ENCODE measurements at places on chromosomes 6 and 20.

DNA sequence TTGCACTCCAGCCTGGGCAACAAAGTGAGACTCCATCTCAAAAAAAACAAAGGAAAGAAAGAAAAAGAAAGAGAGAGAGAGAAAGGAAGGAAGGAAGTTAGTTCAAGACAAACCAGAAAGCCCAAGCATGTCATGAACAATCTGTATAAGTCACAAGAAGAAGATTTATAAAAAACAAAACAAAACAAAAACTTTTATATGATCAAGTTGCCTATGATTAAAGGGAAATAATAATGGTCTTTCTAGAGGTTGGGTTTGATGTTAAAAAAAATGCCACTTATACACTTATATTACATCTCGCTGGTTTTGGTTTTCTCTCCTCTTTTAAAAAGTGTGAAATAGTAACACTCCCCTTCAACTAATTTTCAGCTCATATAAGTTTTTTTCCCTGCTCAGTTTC, 146.2 kb upstream of the CARMIL1 start:
- H3K27me3 ChIP-seq, result no peaks in the 10 kb centered on the region
- H3K4me3 ChIP-seq, result no peak overlapping the region
- peaks cover 4% of the 10 kb centered on the region for H3K4me1 ChIP-seq
- H3K27ac ChIP-seq, result no peak overlapping the region
- DNase-seq, result no peak
- H3K36me3 ChIP-seq, result no peaks in the 10 kb centered on the region

DNA sequence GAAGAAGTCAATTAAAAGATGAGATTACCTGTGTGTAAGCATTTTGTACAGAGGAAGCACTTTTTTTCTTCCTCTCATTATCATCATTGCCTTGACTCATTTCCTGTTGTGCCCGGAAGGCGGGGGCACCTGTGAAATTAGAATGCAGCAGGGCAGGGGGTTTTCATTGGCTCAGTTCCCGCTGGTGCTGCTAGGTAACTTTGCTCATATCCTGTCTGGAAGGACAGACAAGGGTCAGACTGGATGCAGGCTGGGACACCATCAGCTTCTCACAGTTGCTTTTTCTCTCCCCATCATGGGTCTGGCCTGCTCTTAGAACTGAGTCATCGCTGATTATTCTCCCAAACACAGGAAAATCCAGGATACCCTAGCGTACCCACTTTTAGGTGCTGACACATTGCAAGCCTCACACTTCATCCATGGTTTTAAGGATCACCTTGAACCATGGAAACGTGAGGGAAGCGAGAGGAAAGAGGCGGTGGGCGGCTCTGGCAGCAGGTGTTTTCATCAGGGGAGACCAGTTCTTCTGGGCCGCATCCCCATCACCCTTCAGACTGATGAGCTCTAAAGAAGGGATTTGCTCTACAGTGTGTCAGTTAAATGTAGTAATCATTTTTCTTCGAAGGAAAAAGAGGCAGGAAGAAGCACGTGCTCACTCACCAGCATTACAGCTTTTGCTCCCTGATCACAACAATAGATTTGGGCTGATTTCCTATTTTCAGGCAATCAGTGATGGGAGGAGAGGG, 195.7 kb upstream of the SASH1 start:
- H3K4me3 ChIP-seq, result no peak overlapping the region
- DNase-seq, result no peak
- no peaks in the 10 kb centered on the region for H3K36me3 ChIP-seq
- no peaks in the 10 kb centered on the region for H3K4me1 ChIP-seq
- no peak overlapping the region for H3K27ac ChIP-seq

- no peaks in the 10 kb centered on the region for H3K27me3 ChIP-seq
- no peaks in the 10 kb centered on the region for H3K36me3 ChIP-seq
- no peak overlapping the region for H3K4me3 ChIP-seq
- H3K4me1 ChIP-seq, result peaks cover 13% of the 10 kb centered on the region
- no peak overlapping the region for H3K27ac ChIP-seq
Observed at GRCh38 chr6:140181876-140182275, 807.4 kb upstream of the CITED2 start.

GRCh38 chr6:47241742-47242482, 67.8 kb downstream of the TNFRSF21 start:
- no peaks in the 10 kb centered on the region for H3K4me1 ChIP-seq
- H3K36me3 ChIP-seq, result no peaks in the 10 kb centered on the region
- DNase-seq, result peak; percentile 39
- no peaks in the 10 kb centered on the region for H3K27me3 ChIP-seq
- H3K27ac ChIP-seq, result no peak overlapping the region

DNA sequence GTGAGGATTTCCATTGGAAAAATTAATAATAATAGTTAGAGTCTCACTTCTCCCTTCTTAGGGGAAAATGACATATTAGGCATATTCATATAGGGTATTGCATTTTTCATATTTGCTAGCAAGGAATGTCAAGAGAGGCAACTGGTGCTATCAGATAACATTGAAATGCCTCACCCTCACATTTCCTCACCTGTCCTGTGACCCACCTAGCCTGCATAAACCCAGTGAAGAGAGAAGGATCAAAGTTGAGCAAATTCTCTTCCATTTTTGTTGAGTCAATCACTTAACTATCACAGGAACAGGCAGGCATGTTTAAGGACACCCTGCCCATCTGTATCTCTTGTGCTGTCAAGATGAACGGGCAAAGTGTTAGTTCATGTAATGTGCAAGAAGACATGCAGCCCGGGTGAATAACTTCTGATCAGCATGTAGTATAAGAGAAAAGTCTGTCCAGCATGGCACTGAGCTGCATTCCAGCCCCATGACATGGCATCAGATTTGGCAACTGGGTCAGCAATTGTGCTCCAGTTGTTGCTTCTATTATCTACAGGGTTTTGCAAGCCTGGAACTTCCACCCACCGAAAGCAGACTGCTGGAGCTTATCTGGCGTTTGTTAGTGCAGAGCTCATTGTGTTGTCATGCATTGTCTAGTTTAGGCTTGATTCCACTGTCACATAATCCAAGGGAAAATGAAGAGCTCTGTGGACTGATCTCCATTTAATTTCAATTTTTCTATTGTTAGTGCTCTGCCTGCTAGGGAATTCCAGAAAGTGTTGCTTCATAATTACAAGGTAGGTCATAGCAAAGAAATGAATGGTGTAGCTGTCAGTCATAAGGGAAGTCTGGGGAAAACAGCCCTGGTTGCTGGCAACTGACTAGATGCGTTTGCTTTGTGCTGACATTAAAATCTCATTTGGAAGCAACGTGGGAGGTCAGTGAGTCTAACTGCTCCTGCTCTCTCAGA, 138.4 kb upstream of the TNFAIP3 start:
- H3K27ac ChIP-seq, result no peak overlapping the region
- no peak overlapping the region for H3K4me3 ChIP-seq

- no peaks in the 10 kb centered on the region for H3K36me3 ChIP-seq
- no peaks in the 10 kb centered on the region for H3K4me1 ChIP-seq
- peaks cover 4% of the 10 kb centered on the region for H3K27me3 ChIP-seq
- H3K27ac ChIP-seq, result no peak overlapping the region
Observed at GRCh38 chr20:48584391-48585060, 243.3 kb downstream of the PREX1 start.

- no peaks in the 10 kb centered on the region for H3K27me3 ChIP-seq
- no peak overlapping the region for H3K4me3 ChIP-seq
- H3K4me1 ChIP-seq, result no peaks in the 10 kb centered on the region
Observed at GRCh38 chr20:63611646-63612045, 15.3 kb downstream of the GMEB2 start.

DNA sequence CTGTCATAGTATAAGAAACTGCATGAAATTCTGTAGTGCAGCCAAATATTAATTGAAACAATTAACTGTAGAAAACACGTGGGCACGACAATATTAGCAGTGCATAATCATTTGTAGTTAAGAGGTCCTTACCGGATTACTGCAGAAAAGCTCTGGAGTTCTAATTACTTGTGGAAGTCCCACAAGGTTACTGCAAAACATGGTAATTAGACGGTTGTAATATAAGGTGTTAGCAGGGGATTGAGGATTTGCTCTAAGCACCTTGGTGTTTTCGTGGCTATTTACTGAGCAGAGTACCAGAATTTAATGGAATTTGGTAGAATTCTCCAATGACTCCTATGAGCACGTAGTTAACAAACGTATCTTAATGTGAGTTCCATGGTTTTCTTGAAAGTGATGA, 473.6 kb upstream of the AGPAT4 start:
- no peaks in the 10 kb centered on the region for H3K27me3 ChIP-seq
- no peak overlapping the region for H3K27ac ChIP-seq
- H3K36me3 ChIP-seq, result no peaks in the 10 kb centered on the region

- no peaks in the 10 kb centered on the region for H3K36me3 ChIP-seq
- no peak overlapping the region for H3K4me3 ChIP-seq
- H3K4me1 ChIP-seq, result peaks cover 2% of the 10 kb centered on the region
- DNase-seq, result peak; percentile 96
- no peaks in the 10 kb centered on the region for H3K27me3 ChIP-seq
Observed at GRCh38 chr6:139973669-139974344, 599.4 kb upstream of the CITED2 start.

DNA sequence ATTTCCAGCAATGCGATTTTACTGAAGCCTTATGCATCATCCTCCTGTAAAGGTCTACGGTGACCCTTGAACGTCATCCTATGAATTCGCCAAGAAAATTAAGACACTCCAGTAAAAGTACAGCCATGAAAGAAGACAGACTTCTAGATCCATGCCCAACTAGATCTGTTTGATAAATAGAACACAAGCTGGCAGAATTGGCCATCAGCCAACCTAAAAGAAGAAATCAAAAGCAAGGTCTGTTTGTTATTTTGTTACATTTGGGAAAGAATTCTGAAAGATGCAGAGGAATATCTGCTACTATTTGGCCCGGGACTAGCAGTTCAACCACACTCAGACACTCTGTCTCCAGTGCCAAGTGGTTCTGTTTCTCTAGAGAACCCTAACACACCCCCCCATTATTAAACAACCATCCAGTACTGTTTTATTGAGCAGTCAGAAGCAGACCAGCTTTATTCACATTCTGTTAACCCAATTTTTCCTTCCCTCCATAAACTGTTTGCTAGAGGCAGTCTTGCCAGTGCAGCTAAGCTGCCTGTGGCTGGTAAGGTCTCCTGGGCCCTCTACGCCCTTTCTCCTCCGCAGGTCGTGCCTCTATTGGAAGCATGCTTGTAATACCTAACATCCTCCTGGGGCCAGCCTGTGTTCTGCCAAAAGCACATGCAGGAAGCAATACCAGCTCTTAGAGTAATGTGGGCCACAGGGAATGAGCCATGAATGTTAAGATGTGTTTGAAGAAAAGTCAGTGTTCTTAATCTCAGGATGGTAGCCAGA, 30.7 kb downstream of the LY86 start:
- H3K36me3 ChIP-seq, result no peaks in the 10 kb centered on the region
- no peak overlapping the region for H3K4me3 ChIP-seq
- no peak for DNase-seq

DNA sequence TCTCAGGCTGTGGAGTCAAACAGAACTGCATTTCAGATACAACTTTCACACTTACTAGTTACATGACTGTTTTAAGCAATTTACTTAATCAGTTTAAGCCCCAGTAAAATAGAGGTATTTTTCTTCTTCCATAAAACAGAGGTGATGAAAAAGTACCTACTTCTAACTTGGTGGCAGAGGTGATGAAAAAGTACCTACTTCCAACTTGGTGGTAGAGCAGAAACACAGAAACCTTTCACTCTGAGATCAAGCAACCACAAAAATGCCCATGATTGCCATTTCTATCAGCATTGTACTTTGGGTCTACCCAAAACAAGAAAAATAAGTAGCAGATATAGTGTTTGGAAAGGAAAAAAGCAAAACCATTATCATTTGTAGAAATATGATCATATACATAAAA, 148.7 kb downstream of the OPRM1 start:
- no peaks in the 10 kb centered on the region for H3K4me1 ChIP-seq
- no peaks in the 10 kb centered on the region for H3K27me3 ChIP-seq
- H3K36me3 ChIP-seq, result no peaks in the 10 kb centered on the region
- DNase-seq, result no peak
- H3K27ac ChIP-seq, result no peak overlapping the region
- no peak overlapping the region for H3K4me3 ChIP-seq

- H3K4me3 ChIP-seq, result peak within 1 kb of the TSS; percentile 32
- no peak for DNase-seq
- no peak within 1 kb of the TSS for H3K27ac ChIP-seq
Observed at GRCh38 chr6:110357664-110358552, at the start of gene METTL24. Gene METTL24 (minus strand): TSS chr6:110358349. CDS start chr6:110358272, 77 bp downstream.

GRCh38 chr6:96898241-96898851, 655 bp upstream of the NDUFAF4 start:
- H3K27ac ChIP-seq, result peak overlapping the region; percentile 67
- no peaks in the 10 kb centered on the region for H3K27me3 ChIP-seq
- H3K4me3 ChIP-seq, result peak overlapping the region; percentile 78
- no peaks in the 10 kb centered on the region for H3K4me1 ChIP-seq

- H3K4me3 ChIP-seq, result no peak overlapping the region
- peak; percentile 44 for DNase-seq
- no peak overlapping the region for H3K27ac ChIP-seq
- no peaks in the 10 kb centered on the region for H3K4me1 ChIP-seq
- H3K27me3 ChIP-seq, result no peaks in the 10 kb centered on the region
Observed at GRCh38 chr6:149147195-149147594, 170.3 kb upstream of the TAB2 start.

DNA sequence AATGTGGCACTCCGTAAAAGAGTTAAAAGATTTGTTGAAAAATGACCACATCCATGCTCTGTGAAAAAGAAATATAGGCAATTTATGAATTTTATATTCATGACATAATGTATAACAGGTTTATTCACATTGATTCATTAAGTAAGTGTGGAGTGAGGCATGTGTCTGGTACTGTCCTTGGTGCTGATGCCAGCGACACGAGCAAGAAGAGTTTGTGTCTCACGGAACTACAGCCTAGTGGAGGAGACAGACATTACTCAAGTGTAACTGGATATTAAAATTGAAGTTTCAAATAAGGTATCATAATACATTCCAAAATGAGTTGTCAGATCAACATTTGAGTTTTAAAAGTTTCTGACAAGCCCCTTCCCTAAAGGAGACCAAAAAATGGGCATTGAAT, 158.2 kb upstream of the PRND start:
- peak; percentile 73 for DNase-seq
- H3K27me3 ChIP-seq, result no peaks in the 10 kb centered on the region
- H3K4me3 ChIP-seq, result no peak overlapping the region
- H3K27ac ChIP-seq, result no peak overlapping the region

DNA sequence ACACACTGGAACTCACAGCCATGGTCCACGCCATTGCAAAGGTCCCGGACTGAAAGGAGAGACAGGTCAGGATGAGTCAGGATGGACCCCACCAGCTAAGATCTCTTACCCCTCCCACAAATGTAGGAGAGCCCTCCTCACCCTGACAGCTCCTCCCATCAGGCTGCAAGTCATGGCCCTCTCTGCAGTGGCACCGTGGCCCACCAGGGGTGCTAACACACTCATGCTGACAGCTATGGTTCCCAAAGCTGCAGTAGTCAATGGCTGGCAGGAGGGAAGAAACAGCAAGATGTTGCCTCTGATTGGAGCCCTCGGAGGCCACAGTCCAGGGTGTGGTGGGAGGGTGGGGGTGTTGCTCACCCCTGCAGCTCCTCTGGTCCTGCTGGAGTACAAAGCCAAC, 5.7 kb upstream of the RBPJL start:
- H3K27ac ChIP-seq, result no peak overlapping the region
- DNase-seq, result peak; percentile 14
- no peak overlapping the region for H3K4me3 ChIP-seq
- peaks cover under 1% of the 10 kb centered on the region for H3K27me3 ChIP-seq
- H3K4me1 ChIP-seq, result no peaks in the 10 kb centered on the region

GRCh38 chr6:11727346-11727997, 51.1 kb downstream of the ADTRP start:
- H3K4me3 ChIP-seq, result no peak overlapping the region
- no peaks in the 10 kb centered on the region for H3K4me1 ChIP-seq
- H3K27me3 ChIP-seq, result no peaks in the 10 kb centered on the region
- peak; percentile 41 for DNase-seq

- peak; percentile 83 for DNase-seq
- H3K4me1 ChIP-seq, result peaks cover 7% of the 10 kb centered on the region
- H3K27ac ChIP-seq, result peak overlapping the region; percentile 79
- H3K27me3 ChIP-seq, result no peaks in the 10 kb centered on the region
Observed at GRCh38 chr6:73585566-73586415, 65.0 kb upstream of the EEF1A1 start.
